ENCODE measurements at places on chromosomes 11 and 22.

DNA sequence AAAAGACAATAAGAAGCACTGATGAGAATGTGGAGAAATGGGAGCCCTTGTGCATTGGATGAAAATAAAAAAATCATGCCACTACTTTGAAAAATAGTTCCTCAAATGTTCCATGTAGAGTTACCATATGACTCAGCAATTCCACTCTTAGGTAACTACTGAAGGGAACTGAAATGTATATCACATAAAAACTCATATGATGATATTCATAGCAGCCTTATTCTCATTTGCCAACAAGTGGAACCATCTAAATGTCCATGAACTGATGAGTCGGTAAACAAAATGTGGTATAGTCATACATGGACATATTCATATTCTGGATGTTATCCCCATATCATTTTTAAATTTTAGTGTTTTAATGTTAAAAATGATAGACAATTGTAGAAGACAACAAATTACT, 3.5 kb downstream of the KRTAP5-9 start:
- no peak for DNase-seq

GRCh38 chr11:83326326-83326725, 40.2 kb upstream of the CCDC90B start:
- DNase-seq: no peak

DNA sequence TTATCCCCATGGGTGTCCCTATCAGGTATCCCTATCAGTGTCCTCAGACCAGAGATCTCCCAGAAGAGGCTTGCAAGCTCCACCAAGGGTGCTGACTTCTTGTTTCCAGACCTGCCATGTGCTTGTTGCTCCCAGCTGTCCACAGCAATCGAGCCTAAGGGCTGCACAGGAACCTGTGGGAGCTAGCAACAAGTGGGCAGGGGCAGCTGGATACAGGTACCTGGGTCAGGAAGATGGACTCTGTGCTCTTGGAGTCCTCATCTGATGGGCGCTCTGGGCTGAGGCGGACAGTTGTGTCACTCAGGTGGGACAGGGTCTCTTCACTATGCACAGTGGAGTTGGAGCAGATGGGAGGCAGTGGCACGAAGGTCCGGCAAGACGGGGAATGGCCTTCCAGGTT, 99.2 kb downstream of the RNF169 start:
- no peak for DNase-seq

DNA sequence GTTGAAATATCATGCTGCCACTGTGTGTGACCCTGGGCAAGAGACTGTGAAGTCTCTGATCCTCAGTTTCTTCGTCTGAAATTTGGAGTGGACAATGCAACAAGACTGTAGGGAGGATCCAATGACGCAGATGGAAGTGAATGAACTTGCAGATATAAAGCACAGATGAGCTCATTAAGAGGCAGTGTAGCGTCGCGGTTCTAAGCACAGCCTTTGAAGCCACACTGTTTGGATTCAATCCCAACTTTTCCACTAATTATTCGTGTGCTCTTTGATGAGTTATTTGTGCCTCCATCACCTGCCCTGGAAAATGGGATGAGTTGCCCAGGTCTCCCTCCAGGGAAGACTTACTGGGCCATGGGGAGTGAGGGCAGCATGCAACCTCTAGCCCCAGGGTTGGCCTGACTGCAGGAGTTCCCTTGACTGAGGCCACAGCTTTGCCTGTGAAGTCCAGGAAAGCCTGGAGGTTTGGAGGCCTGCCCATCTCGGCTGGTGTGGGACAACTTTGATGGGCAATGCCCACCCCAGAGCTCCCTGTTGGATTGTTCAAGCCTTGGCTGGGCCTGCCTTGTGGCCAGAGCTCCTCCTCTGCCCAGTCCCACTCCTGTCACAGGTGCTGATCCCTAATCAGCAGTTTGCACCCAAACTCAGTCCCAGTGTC, 266.0 kb upstream of the B3GAT1 start:
- no peak for DNase-seq

DNA sequence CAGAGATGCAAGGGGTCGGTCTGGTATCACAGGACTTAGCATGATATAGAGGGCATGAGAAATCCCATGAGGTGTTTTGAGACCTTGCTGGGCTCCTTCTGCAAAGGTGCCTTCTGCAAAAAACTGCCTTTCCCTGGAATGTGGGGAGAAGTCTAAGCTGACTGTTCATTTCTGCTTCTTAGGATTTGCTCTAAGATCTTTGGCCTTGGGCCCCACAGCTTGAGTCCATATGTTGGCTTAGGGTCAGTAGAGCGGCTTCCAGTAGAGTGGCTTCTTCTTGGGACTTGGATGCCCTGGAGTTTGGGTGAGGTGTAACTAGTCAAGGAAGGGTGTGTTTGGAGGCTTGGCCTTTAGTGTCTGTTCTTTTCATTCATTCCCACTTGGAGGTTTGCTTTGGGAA, 37.0 kb downstream of the AMPD3 start:
- no peak for DNase-seq

DNA sequence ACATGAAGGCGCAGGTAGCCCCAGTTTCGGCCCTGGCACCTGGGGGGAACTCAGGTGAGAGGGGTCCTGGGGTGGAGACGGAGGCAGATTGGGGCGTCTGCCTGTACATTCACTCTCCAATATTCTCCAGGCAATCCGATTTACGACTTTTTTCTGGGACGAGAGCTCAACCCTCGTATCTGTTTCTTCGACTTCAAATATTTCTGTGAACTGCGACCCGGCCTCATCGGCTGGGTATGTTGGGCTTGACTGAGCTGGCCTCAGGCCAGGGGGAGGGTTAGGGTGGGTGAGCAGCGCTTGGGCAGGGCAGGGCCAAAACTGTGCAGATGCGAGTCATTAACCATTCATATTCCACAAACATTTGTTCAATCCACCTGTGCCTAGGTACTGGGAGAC, 1.7 kb downstream of the TM7SF2 start:
- DNase-seq: no peak

DNA sequence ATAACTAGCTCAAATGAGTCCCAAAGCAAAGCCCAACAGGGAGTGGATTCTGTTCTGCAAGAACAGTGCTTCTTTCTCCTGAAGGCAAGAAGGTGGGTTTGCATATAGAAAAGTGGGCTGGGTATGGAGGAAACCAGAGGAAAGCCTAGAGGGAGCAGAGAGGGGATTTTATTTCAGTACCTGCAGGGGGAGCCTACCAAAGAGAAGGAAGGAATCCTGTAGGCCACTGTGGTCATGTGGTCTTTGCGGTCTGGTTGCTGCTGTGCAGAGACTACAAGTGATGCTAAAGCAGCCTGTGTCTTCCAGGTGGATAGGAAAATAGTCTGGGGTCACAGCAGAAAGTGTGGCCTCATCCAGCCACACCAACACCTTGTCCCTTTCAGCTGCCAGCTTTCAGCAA, 33.2 kb upstream of the ZBTB16 start:
- DNase-seq: no peak

GRCh38 chr11:72141066-72141465, 5.5 kb downstream of the FOLR3 start:
- DNase-seq: no peak

GRCh38 chr11:10926801-10927211, 69.0 kb upstream of the ZBED5 start:
- DNase-seq: no peak

DNA sequence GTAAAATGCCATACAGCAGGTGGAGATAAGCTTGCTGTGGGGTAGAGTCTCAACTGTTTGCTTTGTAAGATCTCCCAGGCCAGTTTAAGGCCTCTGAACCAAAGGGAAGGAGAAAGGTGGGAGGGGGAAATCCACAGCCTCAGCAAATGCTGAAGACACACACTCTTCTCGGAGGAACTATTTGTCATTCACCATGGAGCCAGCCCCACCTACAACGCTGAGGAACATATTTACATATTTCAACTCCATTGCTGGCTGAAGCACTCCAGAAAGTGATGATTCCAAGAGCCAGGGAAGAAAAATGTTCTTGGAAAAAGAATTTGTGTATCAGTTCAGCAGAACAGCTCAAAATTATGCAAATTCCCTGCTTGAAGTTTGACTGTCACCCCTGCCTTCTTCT, 6.5 kb downstream of the TENM4 start:
- DNase-seq: no peak

- DNase-seq: no peak
Observed at GRCh38 chr11:10440401-10440800, 14.7 kb upstream of the AMPD3 start.

- no peak for DNase-seq
Observed at GRCh38 chr11:65417702-65418430, 4.7 kb upstream of the NEAT1 start.

GRCh38 chr11:71181566-71181965, 70.8 kb downstream of the SHANK2 start:
- no peak for DNase-seq

GRCh38 chr11:77999446-78000030, 5.1 kb upstream of the INTS4 start:
- no peak for DNase-seq

GRCh38 chr11:66707486-66707885, 21.5 kb downstream of the SPTBN2 start:
- DNase-seq: no peak

- DNase-seq: no peak
Observed at GRCh38 chr11:19995145-19995544, 165.1 kb downstream of the DBX1 start.

GRCh38 chr11:81852896-81853295, 880.8 kb downstream of the FAM181B start:
- no peak for DNase-seq

- no peak for DNase-seq
Observed at GRCh38 chr11:122099374-122100036, 16.5 kb downstream of the BLID start.

DNA sequence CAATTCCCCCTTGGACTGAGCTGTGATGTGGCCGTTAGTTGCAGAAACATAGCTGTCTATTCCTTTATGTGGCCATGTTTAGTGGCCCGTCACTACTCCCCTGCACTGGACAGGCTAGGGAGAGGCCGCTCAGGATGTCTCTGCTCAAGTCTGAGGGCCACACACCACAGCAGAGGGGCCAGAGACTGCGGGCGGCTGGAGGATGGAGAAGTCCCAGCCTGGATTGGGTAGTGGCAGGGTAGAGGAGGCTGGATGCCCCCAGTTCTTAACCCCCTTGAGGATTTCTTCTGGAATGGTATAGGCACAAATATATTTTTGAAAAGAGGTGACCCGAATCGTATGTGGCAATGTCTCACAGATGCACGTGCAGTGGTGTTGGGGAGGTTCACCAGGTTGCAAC, 116.4 kb upstream of the B3GAT1 start:
- no peak for DNase-seq

- peak; percentile 69 for DNase-seq
Observed at GRCh38 chr11:36034551-36035331, 90.9 kb downstream of the LDLRAD3 start.

GRCh38 chr22:24421428-24421931, 5.9 kb upstream of the ADORA2A start:
- DNase-seq: no peak

DNA sequence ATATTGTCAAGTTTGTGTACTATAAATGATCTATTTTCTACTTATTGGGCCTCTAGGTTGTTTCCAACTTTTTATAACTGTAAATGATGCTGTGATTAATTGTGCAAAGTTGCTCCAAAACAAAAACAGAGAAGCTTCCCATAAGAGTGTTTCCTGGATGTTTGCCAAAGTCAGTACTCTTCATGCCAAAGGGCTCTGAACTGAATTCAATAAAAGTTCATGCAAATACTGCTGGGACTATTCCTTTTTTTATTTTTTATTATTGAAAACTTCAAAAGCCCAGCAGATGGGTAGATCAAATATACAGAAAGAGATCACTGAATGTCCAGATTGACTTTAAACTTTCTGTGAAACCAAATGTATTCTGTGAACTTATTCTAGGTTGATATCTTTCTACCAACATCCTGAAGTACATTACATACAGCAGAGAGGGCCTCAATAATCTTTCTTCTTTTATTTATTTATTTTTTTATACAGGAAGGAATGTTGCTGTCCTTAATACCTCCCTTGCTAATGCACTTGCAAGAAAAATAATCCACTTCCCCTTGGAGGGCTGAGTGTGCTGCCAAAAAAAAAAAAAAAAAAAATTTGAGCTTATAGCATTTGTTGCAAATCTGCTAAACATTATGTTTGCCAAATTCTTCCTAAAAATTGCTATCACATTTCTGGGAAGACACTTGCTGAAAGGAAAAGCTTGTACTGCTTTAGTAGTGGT, 53.0 kb downstream of the CTSC start:
- DNase-seq: no peak

DNA sequence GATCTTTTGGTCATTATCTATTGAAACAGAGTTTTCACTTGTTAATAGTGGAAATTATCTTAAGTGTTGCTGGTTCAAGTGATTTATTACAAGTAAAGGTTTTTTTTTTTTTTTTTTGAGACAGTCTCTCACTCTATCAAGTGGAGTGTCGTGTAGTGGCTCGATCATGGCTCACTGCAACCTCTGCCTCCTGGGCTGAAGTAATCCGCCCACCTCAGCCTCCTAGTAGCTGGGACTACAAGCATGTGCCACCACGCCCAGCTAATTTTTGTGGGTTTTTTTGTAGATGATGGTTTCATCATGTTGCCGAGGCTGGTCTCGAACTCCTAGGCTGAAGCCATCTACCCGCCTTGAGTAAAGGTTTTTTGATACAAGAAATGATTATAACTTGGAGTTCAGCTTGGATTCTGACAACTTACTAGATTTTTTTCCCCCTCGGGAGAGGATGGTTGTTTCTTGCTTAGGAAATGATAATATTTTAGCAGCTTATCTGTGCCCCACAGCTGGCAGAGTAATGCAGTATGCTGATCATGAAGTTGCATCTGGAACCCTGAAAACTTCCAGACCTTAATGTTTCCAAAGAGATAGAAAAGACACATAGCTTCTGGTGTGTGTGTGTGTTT, 68.9 kb downstream of the MTMR3 start:
- no peak for DNase-seq

DNA sequence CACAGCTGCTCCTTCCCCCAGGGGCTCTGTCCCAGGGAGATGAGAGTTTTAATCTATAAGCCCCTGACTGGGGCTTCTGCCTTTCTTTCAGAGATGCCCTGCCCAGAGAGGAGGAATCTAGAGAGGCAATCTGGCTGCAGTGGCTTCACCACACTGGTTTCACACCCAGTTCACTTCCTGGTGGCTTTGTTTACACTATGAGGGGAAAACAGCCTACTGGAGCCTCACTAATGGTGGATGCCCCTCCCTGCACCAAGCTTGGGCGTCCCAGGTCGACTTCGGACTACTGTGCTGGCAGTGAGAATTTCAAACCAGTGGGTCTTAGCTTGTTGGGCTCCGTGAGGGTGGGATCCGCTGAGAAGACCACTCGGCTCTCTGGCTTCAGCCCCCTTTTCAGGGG, 21.5 kb upstream of the MMP1 start:
- DNase-seq: no peak

DNA sequence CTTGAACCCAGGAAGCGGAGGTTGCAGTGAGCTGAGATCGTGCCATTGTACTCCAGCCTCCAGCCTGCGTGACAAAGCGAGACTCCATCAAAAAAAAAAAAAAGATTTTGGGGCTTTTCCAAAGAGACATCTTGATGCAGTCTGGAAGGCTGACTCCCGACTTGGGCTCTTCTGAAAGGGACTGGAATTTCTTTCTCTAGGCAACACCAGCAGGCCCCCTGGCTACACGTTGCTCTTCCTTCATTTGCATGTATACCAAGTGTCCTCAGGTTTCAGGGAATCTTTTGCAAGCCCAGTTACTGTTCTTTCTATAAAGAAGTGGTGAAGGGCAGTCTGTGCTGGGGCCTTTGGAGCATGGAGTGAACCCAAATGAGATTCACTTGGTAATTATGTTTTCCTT, 211.0 kb downstream of the GRIK4 start:
- DNase-seq: no peak
